NCI-H510A (cell line): ENCODE measurements at places on chromosomes 2 and 18.

- no peak for DNase-seq
Observed at GRCh38 chr18:74682991-74683297, 85.3 kb downstream of the ZNF407 start.

DNA sequence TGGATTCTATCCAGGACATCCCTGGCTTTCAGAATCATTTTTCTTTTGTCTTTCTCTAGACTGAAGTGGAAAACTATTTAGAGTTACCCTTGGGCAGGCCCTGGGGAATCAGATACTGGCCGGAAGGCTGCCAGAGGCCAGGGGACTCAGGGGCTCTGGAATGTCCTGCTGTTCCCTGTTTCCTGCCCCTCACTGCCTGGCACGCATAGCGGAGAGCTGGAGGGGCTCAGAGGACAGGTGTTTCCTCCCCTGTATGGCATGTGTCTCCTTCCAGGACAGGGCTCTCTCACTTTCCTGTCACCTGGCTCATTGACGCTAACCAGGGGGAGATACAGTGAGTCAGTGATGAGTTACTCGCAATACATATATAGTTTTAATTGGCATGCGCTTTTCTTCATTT lies 38.8 kb downstream of the DYSF start:
- DNase-seq, result no peak

DNA sequence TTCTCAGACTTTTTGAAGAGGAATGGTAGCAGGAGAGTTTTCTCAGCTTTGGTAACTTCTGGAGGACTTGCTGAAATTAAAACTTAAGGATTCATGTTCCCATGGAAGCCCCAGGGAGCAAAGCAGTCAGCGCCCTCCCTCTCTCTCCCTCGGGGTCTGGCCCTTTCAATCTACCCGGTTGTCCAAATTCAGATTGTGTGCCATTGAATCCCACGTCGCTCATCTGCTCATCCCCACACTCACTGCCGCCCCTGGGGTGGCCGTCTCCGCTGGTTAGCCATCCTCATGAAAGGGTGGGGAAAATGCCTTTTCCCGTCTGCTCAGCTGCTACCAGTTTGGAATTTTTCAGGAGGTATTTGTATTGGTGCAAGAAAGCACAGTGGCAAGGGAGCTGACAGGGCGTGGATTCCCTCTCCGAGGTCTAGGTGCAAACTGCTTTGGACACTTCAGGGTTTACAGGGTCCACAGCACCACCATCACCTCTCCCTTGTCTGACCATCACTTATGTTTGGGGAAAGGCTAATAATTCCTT lies 27.1 kb downstream of the MCFD2 start:
- DNase-seq, result no peak

- no peak for DNase-seq
Observed at GRCh38 chr2:120855855-120856405, 120.3 kb downstream of the GLI2 start.

- DNase-seq, result no peak
Observed at GRCh38 chr2:194705398-194705797, 951.6 kb upstream of the SLC39A10 start.

GRCh38 chr2:189608170-189608569 lies 27.6 kb upstream of the SLC40A1 start:
- no peak for DNase-seq

GRCh38 chr18:39190508-39190907 lies 1624.9 kb upstream of the CELF4 start:
- DNase-seq, result no peak

DNA sequence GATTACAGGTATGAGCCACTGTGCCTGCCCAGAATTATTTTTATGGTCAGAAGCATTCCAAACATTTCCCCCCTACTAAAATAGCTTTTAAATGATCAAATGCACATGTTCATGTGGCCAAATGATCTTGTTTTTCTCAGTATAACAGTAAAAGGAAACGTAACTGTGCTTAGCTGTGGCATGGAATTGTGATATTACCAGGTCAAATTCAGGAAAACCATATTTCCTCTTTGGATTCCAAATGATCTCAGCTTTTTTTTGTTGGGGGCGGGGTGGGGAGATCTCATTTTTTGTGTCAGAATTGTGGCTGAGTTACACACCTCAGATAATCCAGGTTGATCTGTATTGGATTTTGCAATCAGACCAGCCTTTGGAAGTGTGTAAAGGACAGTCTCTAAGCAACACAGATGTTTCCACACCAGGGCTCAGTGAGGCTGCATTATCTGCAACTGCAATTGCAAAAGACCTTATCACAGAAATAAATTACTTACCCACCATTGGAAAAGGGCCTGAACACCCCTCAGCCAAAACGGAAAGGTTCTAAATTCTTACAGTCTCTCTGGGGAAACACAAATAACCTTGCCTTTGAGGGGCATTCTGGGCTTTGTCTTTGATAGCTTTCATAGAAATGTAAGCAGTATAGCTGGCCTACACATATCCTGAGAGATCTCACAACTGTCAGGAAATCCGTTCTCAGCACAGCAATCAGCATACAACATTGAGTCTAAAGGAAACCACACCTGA lies 8.4 kb downstream of the CASP10 start:
- no peak for DNase-seq

DNA sequence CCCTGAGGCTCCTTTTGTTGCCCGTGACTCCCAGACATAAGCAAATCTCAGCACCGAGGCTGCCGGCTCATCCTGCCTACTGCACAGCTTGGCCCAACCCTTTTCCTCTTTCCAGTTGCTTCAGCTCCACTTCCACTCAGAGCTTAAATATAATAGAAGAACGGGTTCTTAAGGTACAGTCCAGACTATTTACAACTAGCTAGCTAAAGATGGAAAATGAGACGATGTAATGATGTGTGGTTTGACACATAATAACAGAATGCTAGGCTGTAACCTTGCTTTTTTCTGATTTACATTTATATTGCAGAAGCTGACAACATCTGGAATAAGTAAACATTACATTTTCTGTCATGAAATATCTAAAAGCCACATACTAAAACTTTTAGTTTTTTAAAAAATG lies 26.9 kb upstream of the ATP9B start:
- no peak for DNase-seq

DNA sequence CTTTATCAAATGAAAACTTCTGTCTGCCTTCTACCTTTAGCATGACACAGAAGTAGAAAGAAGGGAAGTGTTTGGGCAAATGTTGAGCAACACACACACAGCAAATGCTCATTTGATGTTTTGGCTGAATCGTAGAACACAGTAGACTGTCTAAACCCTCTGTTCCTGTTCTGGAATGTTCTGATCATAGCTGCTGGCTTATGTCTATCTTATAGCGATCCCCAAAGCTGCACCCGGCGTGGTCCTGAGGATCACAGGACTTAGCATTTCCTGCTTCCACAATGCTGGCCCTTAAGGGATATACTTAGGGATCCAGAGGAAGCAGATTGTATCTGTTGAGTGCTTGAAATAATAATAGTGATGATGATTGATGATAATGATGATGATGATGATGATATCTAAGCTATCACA lies 15.2 kb downstream of the GNLY start:
- no peak for DNase-seq

GRCh38 chr18:63063171-63063570 lies 256.4 kb downstream of the BCL2 start:
- no peak for DNase-seq

GRCh38 chr2:64400733-64401528 lies 53.0 kb upstream of the LGALSL start:
- DNase-seq, result no peak

DNA sequence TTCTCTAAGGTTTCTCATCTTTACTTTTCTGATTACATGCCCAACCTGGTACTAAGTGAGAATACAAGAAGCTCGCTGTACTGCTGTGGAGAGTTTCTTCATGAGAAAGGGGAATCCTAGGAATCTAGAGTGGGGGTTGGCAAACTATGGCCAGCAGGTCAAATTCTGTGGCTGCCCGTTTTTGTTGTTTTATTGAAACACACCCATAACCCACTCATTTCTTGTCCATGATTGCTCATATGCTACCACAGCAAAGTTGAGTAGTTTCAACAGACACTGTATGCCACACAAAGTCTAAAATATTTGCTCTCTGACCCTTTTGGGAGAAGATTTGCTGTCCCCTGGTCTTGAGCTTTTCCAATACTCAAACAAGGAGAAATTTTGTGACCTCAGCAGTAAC lies 58.8 kb downstream of the C2orf74 start:
- no peak for DNase-seq

GRCh38 chr2:393711-394696 lies 106.1 kb upstream of the ALKAL2 start:
- peak; percentile 24 for DNase-seq

GRCh38 chr18:49786019-49786720 lies 27.2 kb downstream of the ACAA2 start:
- no peak for DNase-seq

GRCh38 chr2:17519486-17519885 lies 1.2 kb upstream of the RAD51AP2 start:
- DNase-seq, result no peak

DNA sequence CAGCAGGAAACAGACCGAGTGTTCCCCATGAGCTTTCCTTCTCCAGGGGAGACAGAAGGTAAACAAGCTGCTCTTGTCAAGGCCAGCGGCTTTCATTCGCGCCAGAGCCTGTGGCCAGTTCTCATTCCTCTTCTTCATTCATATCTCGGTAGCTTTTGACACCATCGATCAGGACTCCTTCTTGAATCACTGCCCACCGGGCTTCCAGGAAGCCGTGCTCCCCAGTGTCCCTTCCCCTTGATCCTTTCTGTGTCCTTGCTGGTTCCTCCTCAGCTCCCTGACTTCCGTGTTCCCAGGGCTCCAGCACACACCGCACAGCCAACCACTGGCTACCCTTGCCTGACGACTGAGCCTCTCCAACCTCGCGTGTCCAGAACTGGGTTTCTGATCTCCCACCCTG lies 14.1 kb downstream of the SLC66A3 start:
- no peak for DNase-seq

GRCh38 chr2:19706332-19706731 lies 195.5 kb downstream of the TTC32 start:
- no peak for DNase-seq

DNA sequence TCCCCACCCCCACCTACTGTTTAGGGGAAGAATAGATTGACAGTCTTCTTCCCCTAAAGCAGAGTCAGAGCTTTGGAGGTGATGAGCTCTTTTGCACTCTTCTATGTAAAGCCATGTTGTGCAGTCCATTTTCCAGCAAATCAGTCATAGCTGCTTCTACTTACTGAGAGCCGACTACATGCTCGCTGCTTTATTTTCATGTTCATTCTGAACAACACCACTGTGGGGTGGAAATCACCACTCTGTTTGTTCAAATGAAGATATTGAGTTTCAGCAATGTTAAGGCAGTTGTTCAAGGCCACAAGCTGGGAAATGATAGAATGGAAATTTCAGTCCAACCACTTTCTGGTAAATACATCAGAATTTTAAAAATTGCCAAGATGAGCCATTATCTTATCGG lies 88.3 kb downstream of the INSIG2 start:
- DNase-seq, result no peak

DNA sequence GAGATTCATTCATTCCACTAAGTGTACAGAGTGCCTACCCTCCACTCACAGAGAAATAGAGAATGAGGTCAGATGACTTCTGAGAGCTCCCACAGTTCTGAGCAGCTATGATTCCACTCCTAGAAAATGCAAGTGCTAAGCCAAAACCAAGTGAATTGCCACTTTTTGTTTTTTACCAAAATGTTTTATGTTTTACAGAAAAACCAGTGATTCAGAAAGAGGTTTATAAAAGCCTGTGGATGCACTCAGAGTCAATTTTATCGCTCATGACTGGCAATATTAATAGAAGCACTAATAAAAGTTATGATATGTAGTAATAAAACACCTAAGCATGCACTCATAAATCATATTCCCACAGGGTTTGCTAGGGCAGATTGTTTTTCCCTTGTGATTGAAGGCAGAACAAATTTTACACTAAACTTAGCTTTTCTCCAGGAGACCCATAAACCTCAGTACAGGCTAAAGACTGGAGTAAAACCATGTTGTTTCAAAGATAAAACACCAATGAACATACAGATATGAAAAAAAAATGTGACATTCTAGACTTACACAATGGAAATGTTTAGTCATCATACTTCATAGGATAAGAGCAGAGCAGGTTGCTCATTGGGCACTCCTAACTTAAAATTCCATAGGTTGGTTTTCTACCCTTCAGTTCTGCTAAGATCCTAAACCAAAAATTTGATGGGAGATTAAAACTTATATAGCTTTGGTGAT lies 67.5 kb downstream of the PDK1 start:
- DNase-seq, result no peak

GRCh38 chr2:30325600-30326328 lies 94.4 kb downstream of the LBH start:
- no peak for DNase-seq

GRCh38 chr2:236692937-236693336 lies 123.3 kb downstream of the ACKR3 start:
- no peak for DNase-seq

- DNase-seq, result no peak
Observed at GRCh38 chr2:92072461-92073035, 2798.7 kb upstream of the TEKT4 start.

DNA sequence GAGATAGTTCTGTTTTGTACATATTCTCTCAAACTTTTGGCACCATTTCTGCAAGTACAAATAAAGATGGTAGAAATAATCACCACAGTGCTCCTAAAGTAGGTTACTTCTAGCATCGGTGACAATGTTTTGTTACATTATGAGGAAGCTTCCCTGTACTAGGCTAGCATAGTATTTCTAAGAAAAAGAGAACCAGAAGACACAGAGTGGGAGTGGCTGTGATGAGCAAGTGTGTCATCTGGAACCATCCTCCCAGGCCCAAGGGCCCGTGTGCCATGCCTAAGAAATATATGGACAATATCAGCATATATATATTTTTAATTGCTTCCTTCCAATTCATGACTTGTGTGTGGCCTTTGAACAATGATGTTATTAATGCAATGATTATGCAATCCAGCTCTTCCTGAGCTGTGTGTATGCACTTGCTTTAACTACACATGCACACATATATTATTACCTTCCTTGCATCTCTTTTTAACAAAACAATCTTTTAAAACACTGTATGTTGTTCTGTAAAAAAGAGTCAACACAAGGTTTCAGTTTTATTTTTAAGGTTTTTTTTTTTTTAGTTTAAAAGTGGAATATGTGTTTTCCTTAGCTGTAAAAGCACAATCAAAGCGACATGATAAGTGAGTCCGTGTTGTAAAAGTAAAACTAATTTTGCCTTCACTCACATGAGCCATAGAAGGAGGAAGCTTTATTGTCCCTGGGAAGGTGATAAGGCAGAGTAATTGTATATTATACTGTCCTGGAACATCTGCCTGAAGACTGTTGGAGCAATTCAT lies 303.9 kb downstream of the ZNF407 start:
- no peak for DNase-seq

DNA sequence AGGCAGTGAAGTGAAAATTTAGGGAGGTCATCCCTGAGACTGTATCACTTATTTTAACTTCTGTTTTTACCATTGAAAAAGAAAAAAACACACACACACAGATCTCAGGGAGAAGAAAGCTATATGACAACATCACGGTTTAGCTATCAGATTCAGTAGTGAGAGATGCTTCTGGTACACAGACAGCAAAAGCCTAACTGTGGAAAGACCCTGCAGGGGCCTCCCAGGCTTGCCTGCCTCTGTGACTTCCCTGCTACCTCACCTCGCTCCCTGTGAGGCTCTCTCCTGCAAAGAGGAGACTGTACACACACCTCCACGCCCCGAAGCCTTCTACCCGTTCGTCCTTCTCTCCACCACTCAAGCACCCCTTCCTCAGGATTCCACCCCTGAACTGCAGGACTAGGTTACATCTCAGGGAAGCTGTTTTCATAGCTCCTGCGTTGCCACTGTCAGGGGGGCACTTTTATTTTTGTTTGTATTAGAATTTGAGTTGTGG lies 86.3 kb downstream of the EPB41L3 start:
- no peak for DNase-seq
